Stimulated activated CD4-positive, alpha-beta T cell treated with anti-CD3 and anti-CD28 coated beads, Interleukin-4, amount 100 ng/mL, for 48 hours (primary cell): ENCODE measurements at places on chromosomes 5 and 9.

GRCh38 chr9:134723037-134723436, 81.4 kb downstream of the COL5A1 start:
- no peak for DNase-seq

DNA sequence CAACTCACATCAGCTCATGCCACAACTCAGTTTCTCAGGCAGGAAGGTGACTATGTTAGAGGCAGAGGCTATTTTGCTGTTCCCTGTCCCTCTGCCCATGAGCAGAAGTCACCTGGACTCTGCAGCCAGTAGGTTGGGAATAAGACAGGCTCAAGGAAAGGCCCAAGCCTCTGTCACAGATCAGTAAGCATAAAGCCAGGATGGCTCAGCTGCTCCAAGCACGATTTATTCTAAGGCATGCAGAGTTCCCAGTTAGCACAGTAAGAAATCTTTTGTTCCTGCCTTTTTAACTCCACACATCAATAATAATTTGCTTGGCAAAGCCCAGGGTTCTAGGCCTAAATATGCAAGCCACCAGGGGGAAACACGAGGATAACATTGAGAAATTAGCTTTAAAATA, 249.0 kb upstream of the ADRA1B start:
- no peak for DNase-seq

DNA sequence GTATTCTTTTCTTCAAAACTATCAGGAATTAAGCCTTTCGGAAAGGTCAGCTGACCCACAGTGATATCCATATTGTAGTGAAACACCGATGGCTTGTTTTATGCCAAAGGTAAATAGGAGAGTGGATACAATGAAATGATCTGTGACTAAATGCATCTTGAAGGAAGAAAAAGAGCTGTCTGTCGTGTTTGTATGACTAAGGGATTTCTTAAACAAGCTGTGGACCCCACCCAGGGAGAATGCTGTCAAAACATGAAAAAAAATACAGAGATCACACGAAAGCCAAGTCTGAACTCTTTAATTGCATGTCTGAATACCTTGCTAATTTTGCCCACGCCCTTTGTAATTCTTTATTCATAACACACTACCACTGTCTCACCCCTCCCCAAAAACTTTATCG, 286.4 kb upstream of the WWC1 start:
- DNase-seq = no peak

DNA sequence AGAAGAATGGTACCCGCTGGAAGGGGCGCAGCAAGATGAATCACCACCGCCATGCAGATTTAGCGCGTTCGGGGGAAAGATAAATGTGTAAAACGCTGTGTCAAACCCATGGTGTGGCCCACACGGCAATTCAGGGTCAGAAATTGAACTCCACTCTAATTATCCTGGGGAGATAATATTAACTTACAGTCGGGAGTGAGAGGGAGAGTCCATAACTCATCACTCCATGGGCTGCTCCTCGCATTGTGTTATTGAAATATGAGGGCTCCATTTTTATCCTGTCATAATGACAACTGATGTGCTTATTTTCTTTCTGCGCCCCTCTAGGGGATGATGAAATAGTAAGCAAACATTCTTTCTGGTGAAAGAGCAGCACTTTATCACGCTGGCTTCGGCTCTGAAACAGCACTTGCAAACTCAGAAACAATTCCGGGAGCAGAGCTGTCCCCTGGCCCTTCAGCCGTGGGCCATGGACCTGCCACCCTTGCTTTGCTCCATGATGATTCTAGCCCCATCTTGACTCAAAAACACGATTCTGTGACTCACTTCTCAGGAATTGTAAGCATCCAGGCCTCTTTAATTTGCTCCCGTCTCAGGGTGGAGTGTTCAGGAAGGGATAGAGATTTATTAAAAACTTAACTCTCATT, 431.6 kb downstream of the IRX1 start:
- DNase-seq = no peak

DNA sequence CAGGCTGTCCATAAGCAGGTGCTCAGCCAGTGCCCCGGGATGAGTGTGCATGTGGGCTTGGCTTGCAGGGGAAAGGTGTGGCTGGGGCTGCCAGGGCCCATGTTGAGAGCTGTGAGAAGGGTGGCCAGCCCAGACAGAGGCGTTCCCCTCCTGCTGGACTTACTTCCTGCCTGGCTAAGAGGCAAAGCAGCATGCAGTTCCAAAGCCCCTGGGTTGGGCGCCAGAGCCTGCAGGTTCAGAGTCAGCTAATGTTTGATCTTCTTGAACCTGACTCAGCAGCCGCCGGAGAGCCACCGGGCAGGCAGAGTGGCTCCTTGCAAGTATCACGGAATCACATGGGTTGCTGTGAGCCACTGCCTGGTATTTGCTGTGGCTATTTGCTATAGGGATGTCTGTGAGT, 168.4 kb upstream of the MAP1B start:
- DNase-seq = no peak

DNA sequence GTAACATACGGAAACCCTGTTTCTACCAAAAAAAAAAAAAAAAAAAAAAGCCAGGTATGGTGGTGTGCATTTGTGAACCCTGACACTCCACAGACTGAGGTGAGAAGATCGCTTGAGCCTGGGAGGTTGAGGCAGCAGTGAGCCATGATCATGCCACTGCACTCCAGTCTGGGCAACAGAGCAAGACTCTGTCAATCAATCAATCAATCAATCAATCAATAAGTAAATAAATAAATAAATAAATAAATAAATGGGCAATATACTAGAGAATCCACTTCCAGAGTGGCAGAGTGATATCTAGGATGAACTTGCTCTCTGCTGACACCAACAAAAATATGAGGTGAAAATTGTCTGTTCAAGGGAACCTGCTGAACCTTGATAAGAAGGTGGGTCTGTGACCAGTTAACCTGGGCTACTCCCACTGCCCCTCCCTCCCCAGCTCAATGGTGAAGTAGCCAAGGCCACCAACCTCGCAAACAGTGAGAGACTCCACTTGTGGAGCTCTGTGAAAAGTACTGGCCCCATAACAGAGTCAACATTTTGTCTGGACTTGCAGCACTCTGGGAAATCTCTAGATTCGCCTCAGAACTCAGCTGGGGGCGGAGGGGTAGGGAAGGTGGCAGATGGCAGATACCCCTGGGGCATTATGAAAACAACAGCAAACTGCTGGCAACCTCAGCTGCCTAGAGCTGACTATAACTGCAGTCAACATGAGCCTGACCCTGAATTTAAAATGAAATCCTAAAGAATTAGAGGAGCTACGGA, 163.7 kb downstream of the ROR2 start:
- no peak for DNase-seq

DNA sequence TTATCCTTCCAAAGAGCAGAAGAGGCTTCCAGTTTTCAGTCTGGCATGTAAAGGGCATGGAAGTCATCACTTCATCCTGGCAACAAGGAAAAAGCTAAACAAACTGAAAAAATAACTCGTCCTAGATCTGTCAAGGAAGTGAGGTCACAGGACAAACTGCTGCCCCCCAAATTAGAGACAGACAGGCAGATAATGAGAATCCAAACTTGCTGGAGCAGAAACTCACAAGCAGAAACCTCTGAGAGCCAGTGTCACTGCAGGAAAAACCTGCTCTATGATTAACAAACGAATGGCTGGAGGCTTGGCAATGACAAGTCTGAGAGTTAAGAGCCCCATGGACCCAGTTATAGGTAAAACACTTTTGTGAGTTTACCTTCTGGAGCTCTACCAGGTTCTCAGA, 18.9 kb upstream of the MLANA start:
- no peak for DNase-seq

DNA sequence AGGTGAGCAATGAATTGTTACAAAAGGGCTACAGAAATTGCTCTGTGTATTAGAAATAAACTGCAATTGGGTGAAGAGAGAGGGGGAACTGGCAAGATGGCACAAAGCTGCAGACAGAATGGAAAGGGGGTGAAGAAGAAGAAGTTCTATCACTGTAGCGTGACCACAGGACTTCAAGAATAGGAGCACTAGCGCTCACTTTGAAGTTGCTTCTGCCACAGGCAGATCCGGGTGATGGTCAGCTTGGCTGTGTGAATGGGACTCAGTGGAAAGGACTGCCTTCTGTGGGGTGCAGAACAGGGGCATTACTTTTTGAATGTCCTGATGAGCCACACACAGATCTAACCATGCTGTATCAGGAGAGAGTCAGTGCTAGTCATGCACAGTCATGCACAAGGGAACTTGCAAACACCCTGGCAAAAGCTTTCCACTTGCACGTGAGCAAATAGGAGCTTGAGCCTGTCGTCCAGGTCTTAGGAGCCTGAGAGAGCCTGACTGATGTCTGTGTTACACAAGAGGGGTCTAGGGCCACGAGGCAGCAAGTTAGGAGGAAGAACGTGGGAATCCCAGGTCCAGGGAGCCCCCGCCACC, 16.3 kb downstream of the IL5 start:
- DNase-seq = no peak

DNA sequence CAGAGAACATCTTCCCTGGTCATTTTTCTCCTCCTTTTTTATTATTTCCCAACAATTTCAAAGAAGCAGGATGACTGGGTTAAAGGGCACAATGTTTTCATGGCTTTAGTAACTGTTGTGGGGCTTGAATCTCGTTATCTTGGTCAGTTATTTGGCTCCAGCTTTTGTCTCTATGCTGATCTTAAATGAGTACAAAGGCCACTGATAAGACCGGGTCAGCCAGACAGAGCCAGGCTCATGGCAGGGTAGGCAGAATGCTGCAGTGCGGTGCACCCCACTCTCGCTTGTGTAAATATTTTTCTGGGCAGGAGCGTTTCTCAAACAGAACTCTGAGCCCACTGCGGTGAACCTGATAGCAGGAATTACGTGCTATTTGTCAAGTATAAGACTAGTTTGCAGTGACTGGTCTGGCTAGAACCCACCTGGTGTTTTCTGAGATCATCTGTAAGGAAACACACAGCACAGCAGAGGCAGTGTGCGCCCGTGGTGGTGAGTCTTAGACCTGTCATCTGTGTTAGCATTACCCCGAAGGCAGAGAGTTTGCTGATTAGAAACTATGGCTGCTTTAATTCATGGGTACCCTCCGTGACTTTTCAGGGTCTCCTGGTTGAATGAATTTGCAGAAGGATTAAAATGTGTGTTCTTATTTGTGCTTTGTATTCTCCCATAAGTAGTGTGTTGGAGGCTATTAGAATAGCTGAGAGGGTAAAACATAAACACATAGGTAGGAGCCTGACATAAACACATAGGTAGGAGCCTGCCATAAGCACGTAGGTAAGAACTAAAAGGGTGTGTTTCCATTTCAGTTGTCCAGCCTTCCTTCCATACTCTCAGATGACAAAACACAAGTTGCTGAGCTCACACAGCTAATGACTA, 158.6 kb upstream of the DMRT1 start:
- DNase-seq = no peak

DNA sequence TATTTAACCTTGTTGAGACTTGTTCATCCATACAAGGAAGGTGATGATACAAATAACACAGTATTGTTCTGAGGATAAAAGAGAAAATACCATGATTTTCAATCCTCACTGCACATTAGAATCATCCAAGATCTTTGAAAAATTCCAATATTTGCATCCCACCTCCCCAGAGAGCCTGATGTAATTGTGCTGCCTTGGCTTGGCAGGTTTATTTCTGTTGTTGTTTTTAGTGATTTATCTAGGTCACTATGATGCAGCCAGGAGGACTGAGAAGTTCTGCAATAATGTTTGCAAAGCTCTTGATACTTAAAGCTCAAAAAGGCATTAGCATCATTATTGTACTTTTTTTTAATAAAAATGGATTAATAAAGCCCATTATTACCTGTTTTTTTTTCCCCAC, 67.0 kb upstream of the NMUR2 start:
- DNase-seq = no peak

DNA sequence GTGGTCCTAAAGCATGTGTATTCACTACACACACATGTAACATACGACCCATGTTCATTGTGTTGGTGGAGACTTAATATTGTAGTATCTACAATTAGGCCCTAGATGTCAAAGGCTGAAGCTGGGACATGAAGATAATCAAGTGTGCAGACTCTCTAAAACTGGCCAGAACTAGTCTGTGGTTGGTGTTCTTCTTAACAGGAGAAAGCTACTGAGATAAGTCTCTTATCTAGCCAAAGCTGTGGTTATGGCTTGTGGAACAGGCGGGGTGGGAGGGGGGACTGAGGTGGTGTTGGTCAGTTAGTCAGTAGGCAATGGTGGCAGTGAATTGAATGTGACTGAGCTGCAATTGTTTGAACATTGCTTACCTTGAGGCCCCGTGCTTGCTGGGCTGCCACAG, 112.7 kb upstream of the SLC24A2 start:
- no peak for DNase-seq

DNA sequence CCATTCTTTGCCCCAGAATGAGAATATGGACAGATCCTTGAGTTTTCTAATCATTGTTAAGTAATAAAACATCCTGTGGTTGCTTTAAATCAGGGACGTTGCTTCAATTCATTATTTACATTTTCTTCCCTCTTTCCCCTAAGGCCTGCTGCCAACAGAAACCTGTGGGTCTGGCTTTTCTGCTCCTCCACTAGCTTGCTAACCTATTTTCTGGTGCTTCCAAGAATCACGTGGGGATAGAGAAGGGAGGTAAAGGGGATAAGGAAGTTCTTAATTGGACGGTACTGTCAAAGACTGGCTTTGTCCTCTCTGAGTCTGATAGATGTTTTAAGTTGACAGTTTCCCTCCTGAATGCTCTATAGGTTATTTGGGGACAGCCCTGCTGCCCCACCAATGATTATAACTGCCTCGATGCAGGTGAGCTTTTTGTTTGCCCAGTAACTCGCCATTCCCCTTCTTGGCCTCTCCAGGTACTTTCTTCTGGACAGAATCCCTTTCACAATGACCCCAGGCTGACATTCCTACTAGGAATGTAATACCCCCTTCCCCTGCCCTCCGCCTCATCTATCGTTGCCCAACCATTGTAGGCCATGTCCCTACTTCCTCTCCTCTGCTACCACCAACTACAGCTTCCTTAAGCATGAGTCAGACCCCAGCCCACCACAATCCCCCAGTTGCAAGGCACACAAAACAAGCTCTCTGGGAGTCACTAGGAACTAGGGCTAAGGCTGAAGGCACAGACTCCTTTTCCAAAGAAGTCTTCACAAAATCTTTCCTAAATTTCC, 19.9 kb upstream of the CPEB4 start:
- DNase-seq = no peak
